B cell (primary cell): ENCODE measurements at places on chromosomes 11 and 22.

DNA sequence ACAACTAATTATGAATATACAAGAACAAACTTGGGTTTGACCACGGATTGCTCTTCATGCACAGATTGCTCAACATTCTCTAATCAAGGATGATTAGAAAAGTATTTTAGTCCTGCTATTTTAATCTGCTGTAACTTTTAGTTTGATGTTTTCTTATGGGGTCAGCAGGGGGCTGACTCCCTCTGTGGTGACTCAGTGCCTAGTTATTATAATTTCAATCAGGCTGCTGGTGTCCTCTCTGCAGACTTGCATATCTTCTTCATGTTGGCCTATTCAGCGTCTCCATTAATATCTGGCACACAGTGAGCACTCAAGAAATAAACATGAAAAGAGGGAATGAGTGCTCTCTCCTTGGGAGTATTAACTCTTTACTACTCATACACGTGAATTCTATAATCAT lies 223.8 kb upstream of the DDI1 start:
- no peak for DNase-seq

DNA sequence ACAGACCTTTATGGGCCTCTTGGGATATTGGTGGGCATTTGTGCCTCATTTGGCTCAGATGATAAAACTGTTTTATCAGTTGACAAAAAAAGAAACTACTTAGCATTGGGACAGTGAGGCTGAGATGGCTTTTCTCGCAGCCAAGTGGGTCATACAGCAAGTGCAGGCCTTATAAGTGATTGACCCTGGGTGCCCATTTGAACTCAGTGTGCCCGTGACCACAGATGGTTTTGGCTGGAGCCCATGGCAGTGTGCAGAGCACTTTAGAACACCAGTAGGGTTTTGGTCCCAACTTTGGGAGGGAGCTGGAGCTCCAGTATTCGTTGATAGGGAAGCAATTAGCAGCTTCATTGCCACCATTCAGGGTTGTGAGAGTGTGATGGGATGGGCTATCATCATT lies 404.5 kb upstream of the LARGE1 start:
- DNase-seq: no peak

- DNase-seq: no peak
Observed at GRCh38 chr11:97973352-97973857, 1047.3 kb upstream of the CNTN5 start.

- DNase-seq: no peak
Observed at GRCh38 chr22:41015003-41015402, 63.8 kb downstream of the RBX1 start.
